ENCODE measurements at places on chromosomes 4 and X. TPM values are rescaled to one million over a fixed set of nuclear protein-coding genes. Genes with fewer than 3 reads are reported as not detected.

OSTC gene
- total RNA-seq = 170 TPM

OTUD6A gene
- total RNA-seq = not detected

GABRE gene
- 5.2 TPM for total RNA-seq

GTPBP6 gene
- total RNA-seq = 37.5 TPM

XAGE2 gene
- not detected for total RNA-seq

PF4V1 gene
- total RNA-seq = 1.9 TPM

DAPP1 gene
- total RNA-seq = 0.09 TPM

ADH1C gene
- 6.1 TPM for total RNA-seq

PRSS12 gene
- 40.7 TPM for total RNA-seq

S100G gene
- not detected for total RNA-seq

CTSO gene
- 20.3 TPM for total RNA-seq

PIR gene
- 9.3 TPM for total RNA-seq

DGKK gene
- not detected for total RNA-seq

CYLC1 gene
- not detected for total RNA-seq

MTNR1A gene
- not detected for total RNA-seq

NMU gene
- total RNA-seq = not detected

FAAH2 gene
- total RNA-seq = 0.47 TPM

RBMXL3 gene
- total RNA-seq = not detected

SLITRK4 gene
- total RNA-seq = not detected

MAGEB17 gene
- 0.09 TPM for total RNA-seq

HTN3 gene
- not detected for total RNA-seq

BEX2 gene
- total RNA-seq = 0.60 TPM

TMSB15C gene
- 2.0 TPM for total RNA-seq

SCLT1 gene
- total RNA-seq = 5.7 TPM

PCDH11X gene
- not detected for total RNA-seq

TEX13D gene
- total RNA-seq = not detected

CABS1 gene
- not detected for total RNA-seq

TLR3 gene
- 1.1 TPM for total RNA-seq

PDHA1 gene
- total RNA-seq = 80.7 TPM

NPY2R gene
- total RNA-seq = not detected

HAND2 gene
- 8.4 TPM for total RNA-seq

GAGE2A gene
- total RNA-seq = not detected

STAP1 gene
- not detected for total RNA-seq

PRKG2 gene
- 20.3 TPM for total RNA-seq

C4orf51 gene
- not detected for total RNA-seq

BCORL1 gene
- total RNA-seq = 1.9 TPM

USP17L30 gene
- total RNA-seq = not detected

IL2RG gene
- total RNA-seq = not detected

ASB11 gene
- not detected for total RNA-seq

XG gene
- 6.1 TPM for total RNA-seq

CDK16 gene
- total RNA-seq = 36.6 TPM

GPRASP1 gene
- total RNA-seq = 5.2 TPM

NALF2 gene
- not detected for total RNA-seq

RHOXF2 gene
- not detected for total RNA-seq

NEXMIF gene
- not detected for total RNA-seq

AKAP4 gene
- total RNA-seq = not detected

FAM9B gene
- not detected for total RNA-seq

NSG1 gene
- total RNA-seq = 0.17 TPM

LDB2 gene
- total RNA-seq = 191 TPM

SERTM2 gene
- total RNA-seq = not detected

COL4A6 gene
- total RNA-seq = 1.1 TPM

HERC3 gene
- 13.9 TPM for total RNA-seq

PAGE4 gene
- not detected for total RNA-seq

CLNK gene
- total RNA-seq = not detected

ATP6AP2 gene
- 142 TPM for total RNA-seq

Measured in bronchial smooth muscle cell (primary cell).